Muscle of leg (tissue), 16 donors: ENCODE measurements at places on chromosomes 5 and 9. TPM values are rescaled to one million over a fixed set of nuclear protein-coding genes. Genes with fewer than 3 reads are reported as not detected.

Gene MEIKIN
- not detected for polyA plus RNA-seq

DNA sequence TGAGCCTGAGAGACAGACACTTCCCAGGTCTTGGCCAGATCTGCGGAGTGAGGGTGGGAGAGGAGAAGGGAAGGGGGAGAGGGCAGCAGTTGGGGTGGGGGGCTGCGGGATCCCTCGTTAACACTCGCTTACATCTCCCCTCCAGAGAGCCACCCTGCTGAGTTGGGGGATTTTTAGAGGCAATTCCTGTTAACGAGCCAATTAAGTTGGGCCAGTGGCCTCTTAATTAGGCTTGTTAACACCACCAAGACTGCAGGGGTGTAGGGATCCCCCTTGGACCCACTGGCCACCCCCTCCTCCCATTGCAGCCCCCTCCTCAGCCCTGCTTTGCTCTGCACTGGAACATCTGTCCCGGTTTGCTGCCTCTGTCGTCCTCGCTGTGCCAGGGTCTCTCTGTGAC lies 23.7 kb downstream of the CNTFR start:
- no peak for DNase-seq

Gene GRIA1
- polyA plus RNA-seq: 0.65 TPM

Gene OBP2B
- polyA plus RNA-seq: not detected

Gene PCDHGC5
- polyA plus RNA-seq: 0.49 TPM

- peak; percentile 41 for DNase-seq
These were observed 31.0 kb upstream of the NR3C1 start for GRCh38 chr5:143434261-143435209.
